ENCODE measurements at places on chromosomes 7 and 10.

GRCh38 chr7:157477550-157478212, 140.9 kb downstream of the DNAJB6 start:
- DNase-seq = no peak

DNA sequence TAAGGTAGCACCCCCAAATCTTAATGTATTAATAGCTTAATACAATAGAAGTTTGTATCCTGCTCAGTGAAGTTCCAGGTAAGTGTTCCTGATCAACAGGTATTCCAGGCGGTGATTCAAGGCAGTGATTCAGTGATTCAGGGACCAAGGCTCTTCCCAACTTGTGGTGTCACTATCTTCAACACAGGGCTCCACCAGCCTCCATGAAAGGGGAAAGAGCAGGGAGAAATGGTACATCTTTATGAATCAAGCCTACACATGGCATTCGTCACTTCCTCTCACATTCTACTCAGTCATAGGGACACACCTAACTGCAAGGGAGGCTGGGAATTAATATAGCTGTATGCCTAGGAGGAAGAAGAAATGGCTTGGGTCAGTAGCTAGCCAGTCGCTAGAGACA, 5.1 kb downstream of the GOLGA7B start:
- DNase-seq = no peak

DNA sequence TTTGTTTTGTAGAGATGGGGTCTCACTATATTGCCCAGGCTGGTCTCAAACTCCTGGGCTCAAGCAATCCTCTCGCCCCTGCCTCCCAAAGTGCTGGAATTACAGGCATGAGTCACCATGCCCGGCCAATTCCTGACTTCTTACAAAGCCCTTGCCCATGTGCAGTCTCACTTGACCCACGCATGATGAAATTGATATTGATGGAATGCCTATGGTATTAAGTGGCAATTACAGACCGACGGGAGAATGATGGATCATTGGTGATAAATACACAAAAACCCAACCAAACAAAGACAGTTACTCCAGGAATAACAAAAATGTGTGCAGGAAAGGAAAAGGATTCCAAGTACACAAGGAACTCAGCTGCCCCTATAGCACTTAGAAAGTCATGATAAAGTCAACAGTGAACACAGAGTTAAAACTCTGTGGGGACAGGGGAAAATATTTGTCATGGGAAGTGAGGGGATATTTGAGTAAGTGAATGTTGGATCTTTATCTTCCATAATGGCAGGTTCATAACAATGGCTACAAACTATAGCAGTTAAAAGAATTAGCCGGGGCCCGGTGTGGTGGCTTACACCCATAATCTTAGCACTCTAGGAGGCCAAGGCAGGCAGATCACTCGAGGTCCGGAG, 21.6 kb downstream of the HIP1 start:
- no peak for DNase-seq

GRCh38 chr10:71068861-71069271, 143.5 kb upstream of the UNC5B start:
- DNase-seq = peak; percentile 13

GRCh38 chr10:69897432-69897831, 95.7 kb downstream of the COL13A1 start:
- no peak for DNase-seq

- no peak for DNase-seq
Observed at GRCh38 chr7:131861620-131862346, 305.4 kb upstream of the PODXL start.

DNA sequence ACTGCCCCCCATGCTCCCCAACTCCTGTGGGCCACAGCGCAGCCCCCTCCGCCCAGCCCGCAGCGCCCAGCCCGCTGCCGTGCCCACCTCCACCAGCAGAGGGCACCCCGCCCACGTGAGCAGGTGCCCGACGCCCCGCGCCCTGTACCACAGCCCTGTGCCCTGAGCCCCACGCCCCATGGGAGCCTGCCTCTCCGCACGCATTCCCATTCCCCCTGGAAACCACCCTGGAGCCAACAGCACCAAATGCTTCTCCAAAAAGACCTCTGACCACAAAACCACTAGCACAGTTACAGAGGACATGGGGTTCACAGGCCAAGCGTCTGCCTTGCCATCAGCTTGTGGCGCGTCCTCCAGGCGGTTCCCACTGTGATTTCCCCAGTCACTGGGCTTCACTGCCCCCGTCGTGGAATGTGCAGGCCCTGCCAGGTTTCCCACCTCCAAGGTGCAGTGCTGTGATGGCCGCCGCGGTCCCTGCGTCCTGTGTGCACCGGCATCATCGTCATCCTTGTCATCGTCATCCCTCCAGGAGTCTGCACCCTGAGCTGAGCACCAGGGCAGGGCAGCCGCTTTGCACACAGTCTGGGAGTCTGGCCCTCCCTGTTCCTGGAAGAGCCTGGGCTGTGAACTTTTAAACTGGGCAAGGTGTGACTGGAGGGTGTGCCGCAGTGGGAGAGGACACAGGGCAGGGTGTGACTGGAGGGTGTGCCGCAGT, 61.7 kb downstream of the PWWP2B start:
- no peak for DNase-seq

Data from mesendoderm (in vitro differentiated cells).